ENCODE measurements at places on chromosomes 4 and X.

- DNase-seq = no peak
- H3K4me3 ChIP-seq = no peak overlapping the region
Measured at GRCh38 chr4:155559915-155560314, 106.7 kb upstream of the GUCY1A1 start.

- H3K4me1 ChIP-seq = peaks cover 47% of the 10 kb centered on the region
- no peaks in the 10 kb centered on the region for H3K36me3 ChIP-seq
- no peak for DNase-seq
- H3K27me3 ChIP-seq = no peaks in the 10 kb centered on the region
Measured at GRCh38 chr4:16894406-16894805, 4.0 kb downstream of the LDB2 start.

DNA sequence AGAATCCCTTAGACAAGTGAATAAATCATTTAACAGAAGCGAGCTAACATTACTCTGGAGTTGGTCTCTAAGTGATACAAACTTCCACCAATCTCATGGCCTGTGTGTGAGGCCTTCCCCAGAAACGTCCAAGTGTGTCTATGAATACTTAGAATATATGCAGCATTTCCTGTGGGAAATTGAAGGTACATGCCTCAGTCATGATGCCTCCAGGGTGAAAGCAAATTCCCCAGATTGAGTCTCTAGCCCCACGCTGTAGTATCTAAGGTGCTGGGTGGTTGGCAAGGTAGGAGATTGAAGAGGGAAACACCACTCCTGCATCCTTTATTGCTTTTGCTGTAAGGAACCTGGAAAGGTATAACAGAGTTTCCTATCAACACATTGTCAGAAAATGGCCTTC, 113.8 kb downstream of the IL13RA2 start:
- H3K36me3 ChIP-seq = no peaks in the 10 kb centered on the region
- no peaks in the 10 kb centered on the region for H3K4me1 ChIP-seq
- no peak overlapping the region for H3K27ac ChIP-seq
- H3K27me3 ChIP-seq = no peaks in the 10 kb centered on the region
- no peak overlapping the region for H3K4me3 ChIP-seq

DNA sequence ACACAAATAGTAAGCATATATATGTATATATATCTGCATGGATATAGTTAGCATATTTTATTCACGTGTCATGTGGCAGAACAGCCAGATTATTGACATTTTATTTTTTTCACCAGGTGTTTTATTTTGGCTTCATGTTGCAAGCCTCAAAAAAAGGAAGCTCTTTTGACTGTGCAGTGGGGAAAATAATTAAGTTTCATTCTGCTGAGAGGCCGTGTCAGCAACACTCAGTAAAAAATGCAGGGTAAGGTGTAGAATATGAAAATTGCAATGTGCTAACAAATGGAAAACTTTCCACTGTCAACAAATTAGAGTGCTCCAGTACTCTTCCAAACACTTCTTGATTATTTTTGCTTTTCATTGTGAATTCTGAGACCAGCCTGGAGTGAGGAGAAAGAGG, 511.5 kb downstream of the GLUD2 start:
- no peaks in the 10 kb centered on the region for H3K4me1 ChIP-seq
- H3K4me3 ChIP-seq = no peak overlapping the region
- no peak overlapping the region for H3K27ac ChIP-seq
- no peaks in the 10 kb centered on the region for H3K27me3 ChIP-seq
- H3K36me3 ChIP-seq = no peaks in the 10 kb centered on the region
- no peak for DNase-seq

DNA sequence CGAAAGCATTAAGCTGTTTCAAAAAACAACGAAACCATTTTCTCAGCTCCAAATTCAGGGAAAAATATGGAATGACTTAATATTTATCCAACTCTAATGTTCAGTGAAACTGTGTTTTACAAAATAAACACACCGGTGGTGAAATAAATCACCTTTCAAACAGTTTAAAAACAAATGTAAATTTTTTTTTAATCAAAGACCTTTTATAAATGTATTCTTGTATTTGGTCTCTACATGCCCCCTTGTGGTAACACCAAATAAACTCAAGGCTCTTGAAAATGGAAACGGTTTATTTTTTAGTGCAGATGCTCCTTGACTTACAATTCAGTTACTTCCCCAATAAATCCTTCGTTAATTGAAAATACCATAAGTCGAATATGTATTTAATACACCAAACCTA, 45.8 kb upstream of the ITM2A start:
- no peak overlapping the region for H3K27ac ChIP-seq
- H3K4me1 ChIP-seq = peaks cover 7% of the 10 kb centered on the region
- peak overlapping the region; percentile 42 for H3K4me3 ChIP-seq
- peak; percentile 28 for DNase-seq

DNA sequence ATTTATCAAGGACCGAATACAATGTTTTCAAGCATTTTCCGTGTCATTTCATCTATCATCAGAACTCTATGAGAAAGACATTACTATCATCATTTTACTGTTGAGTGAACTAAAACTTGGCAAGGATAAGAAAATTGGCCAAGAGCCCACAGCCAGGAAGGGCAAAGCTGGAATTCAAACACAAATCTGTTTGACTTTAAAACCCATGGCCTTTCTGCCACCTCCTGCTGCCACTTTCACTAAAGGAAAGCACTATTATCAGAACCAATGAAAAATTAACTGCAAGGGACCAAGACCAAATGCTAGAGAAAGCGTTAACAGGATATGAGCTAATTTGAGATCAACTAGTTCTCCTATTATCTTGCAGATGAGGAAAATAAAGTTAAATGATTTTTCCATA, 2759.2 kb downstream of the ARAP2 start:
- no peaks in the 10 kb centered on the region for H3K4me1 ChIP-seq
- H3K4me3 ChIP-seq = no peak overlapping the region
- no peak for DNase-seq
- no peaks in the 10 kb centered on the region for H3K27me3 ChIP-seq
- H3K27ac ChIP-seq = no peak overlapping the region

DNA sequence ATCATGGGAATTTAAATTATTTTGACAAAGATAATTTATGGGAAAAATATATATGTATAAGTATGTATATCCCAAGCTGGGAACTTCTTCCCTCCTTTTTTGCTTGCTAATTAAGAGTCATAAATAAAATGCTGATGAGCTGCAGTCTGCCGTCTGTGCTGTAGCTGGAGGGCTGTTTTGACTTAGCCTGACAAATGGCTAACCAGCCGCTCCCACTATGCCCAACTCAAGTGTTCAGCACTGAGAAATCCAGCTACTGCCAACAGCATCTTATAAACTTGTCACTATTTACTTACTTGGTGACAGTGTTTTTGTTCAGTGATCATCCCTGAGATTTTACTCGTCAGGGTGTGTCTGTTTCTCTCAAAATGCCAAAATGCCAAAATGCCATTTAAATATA, 171.2 kb upstream of the PGRMC2 start:
- H3K27me3 ChIP-seq = no peaks in the 10 kb centered on the region
- no peak overlapping the region for H3K27ac ChIP-seq
- peaks cover 5% of the 10 kb centered on the region for H3K4me1 ChIP-seq
- no peak for DNase-seq
- no peaks in the 10 kb centered on the region for H3K36me3 ChIP-seq

- H3K36me3 ChIP-seq = no peaks in the 10 kb centered on the region
- H3K4me1 ChIP-seq = no peaks in the 10 kb centered on the region
- DNase-seq = no peak
- no peaks in the 10 kb centered on the region for H3K27me3 ChIP-seq
- no peak overlapping the region for H3K27ac ChIP-seq
- H3K4me3 ChIP-seq = no peak overlapping the region
Measured at GRCh38 chr4:113327494-113327893, 278.0 kb downstream of the ANK2 start.

GRCh38 chr4:128858879-128859671, 49.6 kb downstream of the JADE1 start:
- no peak overlapping the region for H3K27ac ChIP-seq
- no peak for DNase-seq
- no peak overlapping the region for H3K4me3 ChIP-seq
- peaks cover 35% of the 10 kb centered on the region for H3K4me1 ChIP-seq
- peaks cover 46% of the 10 kb centered on the region for H3K36me3 ChIP-seq

- no peak overlapping the region for H3K27ac ChIP-seq
- no peaks in the 10 kb centered on the region for H3K4me1 ChIP-seq
- H3K36me3 ChIP-seq = no peaks in the 10 kb centered on the region
Measured at GRCh38 chr4:76535603-76536372, 100.8 kb downstream of the SHROOM3 start.

- H3K36me3 ChIP-seq = no peaks in the 10 kb centered on the region
- H3K4me3 ChIP-seq = no peak overlapping the region
- no peak overlapping the region for H3K27ac ChIP-seq
- no peak for DNase-seq
Measured at GRCh38 chr4:55014876-55015275, 110.5 kb downstream of the KDR start.

DNA sequence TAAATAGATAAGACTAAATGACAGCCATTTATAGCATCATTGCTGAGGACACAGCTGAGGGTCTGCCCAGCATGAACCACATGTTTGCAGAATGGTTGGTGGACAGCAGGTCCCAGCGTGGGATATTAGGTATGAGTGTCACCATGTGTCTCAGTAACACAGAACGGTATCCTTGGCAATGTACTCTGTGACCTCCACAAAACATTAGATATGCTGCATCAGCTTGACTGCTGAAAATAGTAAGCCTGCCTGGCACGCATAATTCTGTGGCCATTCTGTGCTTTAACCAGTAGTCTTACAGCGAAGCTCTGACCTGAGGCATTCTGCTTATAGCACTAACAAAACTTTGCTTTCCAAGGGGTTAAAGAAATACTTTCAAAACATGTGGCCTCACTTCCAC, 32.0 kb downstream of the LIMCH1 start:
- H3K4me1 ChIP-seq = no peaks in the 10 kb centered on the region
- no peak overlapping the region for H3K27ac ChIP-seq
- H3K27me3 ChIP-seq = no peaks in the 10 kb centered on the region
- H3K36me3 ChIP-seq = no peaks in the 10 kb centered on the region
- no peak for DNase-seq

GRCh38 chrX:15683193-15683592, 18.6 kb upstream of the CLTRN start:
- no peaks in the 10 kb centered on the region for H3K4me1 ChIP-seq
- no peaks in the 10 kb centered on the region for H3K27me3 ChIP-seq
- no peaks in the 10 kb centered on the region for H3K36me3 ChIP-seq
- H3K4me3 ChIP-seq = no peak overlapping the region
- DNase-seq = no peak

- no peaks in the 10 kb centered on the region for H3K36me3 ChIP-seq
- no peak overlapping the region for H3K27ac ChIP-seq
- H3K4me3 ChIP-seq = no peak overlapping the region
- H3K4me1 ChIP-seq = no peaks in the 10 kb centered on the region
Measured at GRCh38 chr4:81836716-81837115, 365.0 kb upstream of the RASGEF1B start.
